ENCODE measurements at places on chromosomes 3 and 15.

- DNase-seq: no peak
These were observed 2.7 kb downstream of the TATDN2 start for GRCh38 chr3:10251006-10251405.

GRCh38 chr3:124878561-124879336, 8.4 kb downstream of the ITGB5 start:
- DNase-seq: peak; percentile 99

DNA sequence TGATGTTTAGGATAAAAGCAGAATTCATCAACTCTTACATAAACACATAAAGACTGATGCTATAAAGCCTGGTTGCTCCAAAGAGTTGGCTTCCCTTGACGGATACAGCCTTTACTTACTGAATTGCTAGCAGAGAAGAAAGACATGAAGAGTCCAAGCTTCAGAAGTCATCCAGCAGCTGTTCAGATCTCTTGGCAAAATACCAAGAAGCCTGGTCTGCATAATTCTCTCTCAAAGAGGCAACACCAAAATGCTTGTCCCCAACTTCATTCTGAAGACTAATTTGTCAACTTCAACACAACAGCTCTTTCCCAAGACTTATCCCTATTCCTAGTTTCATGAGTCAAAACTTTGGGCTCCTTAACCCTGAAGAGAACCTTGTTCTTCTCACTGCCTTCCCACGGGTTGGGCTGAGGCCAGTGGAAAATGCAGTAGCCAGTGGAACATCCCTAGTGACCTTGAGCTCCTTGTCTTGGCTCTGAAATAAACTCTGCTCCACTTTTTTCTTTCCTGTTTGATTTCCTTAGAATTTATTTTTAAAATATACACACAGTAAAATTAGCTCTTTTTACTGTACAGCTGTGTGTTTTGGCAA, 119.2 kb upstream of the THBS1 start:
- peak; percentile 54 for DNase-seq

DNA sequence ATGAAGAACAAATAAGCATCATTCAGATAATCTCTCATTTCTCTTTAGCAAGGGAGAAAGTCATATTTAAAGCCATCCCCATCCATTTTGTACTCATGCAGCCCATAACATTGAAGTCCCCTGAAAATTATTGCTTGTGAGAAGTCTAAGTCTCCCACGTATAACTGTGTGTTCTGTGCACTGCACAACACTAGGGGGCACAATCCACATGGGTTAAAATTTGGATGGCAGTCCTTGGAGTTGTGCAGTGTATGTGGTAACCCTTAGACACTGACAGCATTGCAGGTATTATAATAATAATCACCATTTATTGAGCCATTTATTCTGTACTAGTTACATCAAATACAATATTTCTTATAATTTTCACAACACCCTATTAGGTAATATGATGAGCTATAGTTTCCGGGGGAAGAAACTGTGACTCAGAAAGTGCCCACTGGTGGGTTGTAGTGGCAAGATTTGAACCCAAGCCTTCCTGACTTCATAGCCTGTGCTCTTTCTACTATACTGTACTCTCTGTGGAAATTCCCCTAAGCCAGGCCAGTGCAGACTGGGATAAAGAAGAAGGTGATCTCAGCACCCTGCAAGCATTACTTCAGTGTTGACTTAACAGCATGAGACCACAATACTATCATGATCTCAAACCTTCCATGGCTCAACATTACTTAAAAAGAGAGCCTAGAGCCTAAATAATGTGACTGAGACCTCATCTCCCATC, 15.7 kb downstream of the KCNAB1 start:
- no peak for DNase-seq

DNA sequence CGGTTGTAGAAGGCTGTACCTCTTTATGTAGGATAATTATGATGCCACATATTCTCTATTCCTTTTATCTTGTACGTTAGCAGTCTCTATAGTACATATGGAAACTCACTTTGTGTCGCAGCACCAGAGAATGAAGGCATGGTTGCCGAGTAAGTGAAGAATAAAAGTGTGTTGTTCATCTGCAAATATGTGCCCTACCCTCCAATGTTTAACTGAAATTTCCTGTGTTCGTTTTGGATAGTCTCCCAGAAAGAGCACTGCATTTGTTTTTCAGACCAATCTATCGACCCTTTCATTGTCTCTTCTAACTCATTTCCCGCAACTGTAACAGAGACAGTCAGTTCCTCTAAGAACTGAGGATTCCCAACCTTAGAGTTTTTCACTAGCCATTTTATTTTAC, 592.8 kb downstream of the TUSC7 start:
- no peak for DNase-seq

DNA sequence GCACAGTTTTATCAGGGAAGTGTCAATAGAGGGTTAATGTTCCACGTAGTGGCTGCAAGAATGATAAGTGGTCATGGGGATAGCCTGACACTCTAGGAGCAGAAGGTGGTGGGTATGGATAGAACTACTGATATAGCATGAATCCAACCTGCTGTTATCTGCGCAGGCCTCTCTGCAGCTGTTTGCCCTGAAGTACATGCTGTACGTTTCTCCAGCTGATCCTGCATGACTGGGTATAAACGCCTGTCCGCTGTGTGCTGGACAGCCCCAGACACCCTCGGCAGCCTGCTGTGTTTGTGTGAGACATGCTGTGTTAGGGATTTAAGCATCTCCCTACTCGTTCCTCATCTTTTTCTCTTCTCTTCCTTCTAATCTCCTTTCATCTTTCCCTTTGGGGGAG, 87.1 kb downstream of the LPP start:
- peak; percentile 85 for DNase-seq

GRCh38 chr3:24042174-24043059, 97.3 kb downstream of the NR1D2 start:
- peak; percentile 24 for DNase-seq

DNA sequence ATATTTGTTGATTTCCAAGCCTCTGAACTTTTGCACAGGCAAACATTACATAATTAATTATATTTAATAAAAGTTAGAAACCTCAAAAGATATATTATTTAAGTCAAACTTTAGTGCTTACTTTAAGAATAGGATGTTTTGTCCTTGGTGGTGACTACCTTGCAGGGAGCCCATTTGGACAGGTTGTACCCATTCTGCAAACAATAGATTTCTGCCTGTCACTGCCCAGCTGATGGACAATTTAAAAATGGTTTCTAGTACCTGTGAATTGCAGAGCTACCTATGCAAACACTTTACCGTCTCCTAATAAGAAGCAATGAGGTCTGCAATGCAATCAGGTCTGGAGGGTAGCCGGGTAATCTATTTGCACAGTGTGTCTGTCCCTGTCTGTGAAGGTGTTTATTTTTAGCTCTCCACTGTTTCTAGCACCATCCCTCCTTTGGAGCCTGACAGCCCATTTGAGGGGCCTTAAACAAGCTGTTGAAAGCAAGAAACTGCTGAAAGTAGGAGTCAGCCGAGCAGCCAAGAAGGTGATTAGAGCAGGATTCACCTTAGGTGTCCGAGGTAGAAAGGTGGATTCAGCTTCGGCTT, 556.2 kb upstream of the CFAP20DC start:
- no peak for DNase-seq

DNA sequence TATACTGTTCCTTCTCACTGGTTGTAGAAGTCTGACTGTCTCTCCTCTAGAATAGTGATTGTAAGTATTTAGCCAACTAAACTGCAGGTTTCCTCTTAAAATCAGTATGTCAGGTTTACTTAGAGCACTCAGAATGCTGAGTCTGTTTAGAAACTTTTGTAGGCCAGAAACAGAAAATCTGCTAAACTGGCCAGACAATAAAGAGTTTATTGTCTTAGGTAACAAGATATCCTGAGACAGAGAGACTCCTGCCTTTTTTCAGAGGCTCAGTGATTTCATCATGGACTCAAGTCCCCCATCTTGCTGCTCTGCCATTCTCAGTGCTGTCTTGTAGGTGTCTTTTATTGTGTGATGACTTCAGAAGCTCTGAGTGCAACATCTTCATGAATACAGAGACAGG, 279.0 kb downstream of the MFSD1 start:
- no peak for DNase-seq

DNA sequence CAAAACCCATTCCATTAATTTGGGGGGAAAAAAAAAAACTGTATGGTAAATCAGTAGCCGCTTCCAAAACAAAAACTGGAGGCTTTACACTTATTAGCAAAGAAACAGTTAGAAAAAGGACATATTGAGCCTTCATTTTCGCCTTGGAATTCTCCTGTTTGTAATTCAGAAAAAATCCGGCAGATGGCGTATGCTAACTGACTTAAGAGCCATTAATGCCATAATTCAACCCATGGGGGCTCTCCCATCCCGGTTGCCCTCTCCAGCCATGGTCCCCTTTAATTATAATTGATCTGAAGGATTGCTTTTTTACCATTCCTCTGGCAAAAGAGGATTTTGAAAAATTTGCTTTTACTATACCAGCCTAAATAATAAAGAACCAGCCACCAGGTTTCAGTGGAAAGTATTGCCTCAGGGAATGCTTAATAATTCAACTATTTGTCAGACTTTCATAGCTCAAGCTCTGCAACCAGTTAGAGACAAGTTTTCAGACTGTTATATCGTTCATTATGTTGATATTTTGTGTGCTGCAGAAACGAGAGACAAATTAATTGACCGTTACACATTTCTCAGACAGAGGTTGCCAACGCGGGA, 9.4 kb upstream of the RPL24 start:
- DNase-seq: peak; percentile 49

GRCh38 chr3:192840143-192840836, 77.4 kb downstream of the MB21D2 start:
- DNase-seq: no peak

DNA sequence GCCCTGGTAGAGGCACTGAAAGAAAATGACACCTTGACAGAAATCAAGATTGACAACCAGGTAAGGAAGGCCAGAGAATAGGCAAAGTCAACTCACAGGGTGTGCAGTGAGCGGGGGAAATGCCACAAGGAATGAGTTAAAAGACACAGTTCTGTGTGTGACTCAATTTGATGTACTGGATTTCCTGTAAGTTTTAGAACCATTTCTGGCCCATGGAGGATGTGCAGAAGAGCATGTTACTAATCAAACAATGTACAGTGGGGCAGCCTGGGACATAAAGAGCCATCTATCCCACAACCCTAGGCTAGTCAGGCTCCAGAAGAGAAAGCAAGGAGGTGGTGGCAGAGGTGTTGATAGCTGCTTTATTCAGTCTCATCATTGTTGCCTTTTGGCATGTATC, 31.2 kb upstream of the TMOD3 start:
- no peak for DNase-seq

- no peak for DNase-seq
These were observed 436.9 kb upstream of the C2CD4B start for GRCh38 chr15:62601777-62602545.

- DNase-seq: no peak
These were observed 94.8 kb upstream of the ANKRD28 start for GRCh38 chr3:15892311-15893227.

- DNase-seq: no peak
These were observed 17.6 kb downstream of the CCNL1 start for GRCh38 chr3:157142315-157142714.

GRCh38 chr3:49296781-49297411, 19.9 kb upstream of the C3orf62 start:
- no peak for DNase-seq

DNA sequence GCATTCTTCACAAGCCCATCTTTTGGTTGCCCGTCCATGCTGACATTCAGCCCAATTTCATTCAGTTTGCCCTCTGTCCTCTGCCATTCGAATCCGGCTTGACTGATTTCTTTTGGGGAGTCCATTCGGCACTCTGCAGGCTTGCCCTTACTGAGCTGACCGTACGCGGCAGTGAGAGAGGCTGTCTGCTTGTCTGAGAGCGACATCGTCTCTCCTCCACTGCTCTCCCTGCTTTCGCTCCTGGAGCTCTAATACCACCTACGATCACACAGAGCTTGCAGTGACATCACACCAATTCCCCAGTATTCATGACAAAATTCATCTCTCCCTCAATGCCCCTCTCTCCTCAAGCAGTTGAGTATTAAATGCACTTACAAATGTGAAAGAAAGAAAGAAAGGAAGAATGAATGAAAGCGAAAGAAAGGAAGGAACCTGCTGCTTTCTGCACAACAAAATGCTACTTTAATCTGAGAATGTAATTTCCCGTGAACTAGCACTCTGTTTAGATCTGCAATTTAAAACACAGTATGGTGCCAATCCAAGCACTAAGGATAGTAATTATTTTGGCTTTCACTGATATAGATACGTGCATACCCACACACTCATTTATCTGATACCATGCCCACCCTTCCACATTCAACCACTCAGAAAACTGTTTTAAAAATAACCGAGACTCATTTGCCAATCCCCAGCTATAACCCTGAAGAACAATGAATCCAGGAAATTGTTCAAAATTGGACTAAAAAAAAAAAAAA, 89.5 kb downstream of the DHX30 start:
- DNase-seq: no peak

- peak; percentile 49 for DNase-seq
These were observed at the start of gene MESP2 for GRCh38 chr15:89776274-89777072. Gene MESP2 (plus strand): TSS chr15:89776332. CDS start chr15:89776358, 26 bp downstream.

DNA sequence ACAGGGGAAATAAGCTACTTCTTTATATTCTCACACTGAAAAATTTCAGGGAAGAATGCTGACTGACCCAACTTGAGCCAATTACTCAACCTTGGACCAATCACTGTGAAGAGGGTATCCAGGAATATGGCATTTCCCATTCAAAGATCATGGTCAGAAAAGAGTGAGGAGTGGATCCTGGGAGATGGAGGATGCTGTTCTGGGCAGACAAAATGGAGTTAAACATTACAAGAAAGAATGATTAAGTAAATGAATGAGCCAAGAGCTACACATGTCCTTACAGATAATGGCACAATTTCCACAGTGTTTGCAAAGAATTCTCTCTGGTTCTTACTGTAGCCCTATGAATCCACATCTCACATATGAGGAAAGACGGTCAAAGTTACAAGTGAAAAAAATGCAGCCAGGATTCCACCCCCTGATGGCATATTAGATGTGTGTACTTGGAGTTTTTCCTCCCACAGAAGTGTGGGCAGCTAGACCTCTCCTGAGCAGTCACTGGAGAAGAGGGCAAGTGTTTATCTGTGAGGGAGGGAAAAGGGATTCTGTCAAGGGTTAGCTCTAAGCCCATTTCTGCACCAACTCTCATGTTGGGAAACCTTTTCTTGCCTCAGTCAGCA, 33.8 kb downstream of the AMOTL2 start:
- peak; percentile 95 for DNase-seq

DNA sequence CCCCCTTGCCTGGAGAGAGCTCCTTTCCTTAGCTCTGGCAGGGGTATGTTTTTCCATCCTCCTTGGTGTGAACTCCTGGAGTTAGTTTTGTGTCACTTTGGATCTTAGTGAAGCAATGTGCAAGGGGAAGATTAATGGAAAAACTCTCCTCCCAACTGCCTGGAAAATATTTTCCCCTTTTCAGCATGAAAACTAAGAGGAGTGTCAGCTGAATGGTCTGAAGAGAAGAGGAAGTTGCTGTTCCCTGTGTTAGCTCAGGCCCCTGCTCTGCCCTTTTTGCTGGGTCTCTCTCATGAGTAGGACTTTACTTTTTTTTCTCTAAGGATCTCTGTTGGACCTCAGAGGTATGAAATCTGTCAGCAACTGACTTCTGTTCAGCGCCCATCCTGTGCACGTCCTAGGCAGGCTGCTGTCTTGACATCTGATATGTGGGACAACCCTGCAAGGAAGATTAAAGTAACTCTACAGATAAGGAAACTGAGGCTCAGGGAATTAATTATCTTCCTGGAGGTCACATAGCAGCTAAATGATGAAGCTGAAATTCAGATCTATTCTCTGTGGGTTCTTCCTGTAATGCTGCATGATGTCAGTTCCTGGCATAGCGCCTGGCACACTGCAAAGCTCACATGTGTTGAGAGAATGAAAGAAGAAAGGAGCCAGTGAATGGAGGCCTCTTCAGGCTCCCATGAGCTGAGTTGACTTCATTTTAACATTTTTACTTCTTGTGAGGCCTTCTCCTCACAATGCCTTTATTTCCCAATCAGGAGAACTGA, 109.7 kb upstream of the GALNT15 start:
- peak; percentile 96 for DNase-seq

Measured in amniotic epithelial cell (primary cell).